HT1080 (cell line): ENCODE measurements at places on chromosomes 16 and 17. TPM values are rescaled to one million over a fixed set of nuclear protein-coding genes. Genes with fewer than 3 reads are reported as not detected.

KRTAP1-1 gene
- not detected in 2 replicates for total RNA-seq

KCNJ2 gene
- 0.43 and 0.66 TPM in 2 replicates for total RNA-seq

HOXB1 gene
- not detected in 2 replicates for total RNA-seq

CLEC18B gene
- total RNA-seq, result not detected in 2 replicates

BLMH gene
- 32.7 and 53.8 TPM in 2 replicates for total RNA-seq

TRAP1 gene
- total RNA-seq, result 149 and 171 TPM in 2 replicates

HS3ST3A1 gene
- total RNA-seq, result 163 and 187 TPM in 2 replicates

CAMKK1 gene
- 9.2 and 11.8 TPM in 2 replicates for total RNA-seq

SPATA22 gene
- total RNA-seq, result not detected in 2 replicates

HYDIN gene
- total RNA-seq, result 0.03 TPM in 1 of 2 replicates, not detected in the other

MYH13 gene
- total RNA-seq, result not detected in 2 replicates

TMEM235 gene
- total RNA-seq, result not detected in 2 replicates

PRM2 gene
- not detected in 2 replicates for total RNA-seq

HIGD1B gene
- not detected in 2 replicates for total RNA-seq

FNDC8 gene
- not detected in 2 replicates for total RNA-seq

HOXB6 gene
- 19.2 and 23.4 TPM in 2 replicates for total RNA-seq

PRSS8 gene
- not detected in 2 replicates for total RNA-seq

IL21R gene
- 0.67 and 0.80 TPM in 2 replicates for total RNA-seq

CLEC10A gene
- total RNA-seq, result not detected in 2 replicates

VAT1L gene
- 1.8 and 2.0 TPM in 2 replicates for total RNA-seq

MYH2 gene
- total RNA-seq, result 0.03 TPM in 1 of 2 replicates, not detected in the other

HAP1 gene
- 0.10 TPM in 1 of 2 replicates, not detected in the other for total RNA-seq

MYLK3 gene
- 0.17 and 0.19 TPM in 2 replicates for total RNA-seq

KRTAP17-1 gene
- not detected in 2 replicates for total RNA-seq

NHLRC4 gene
- total RNA-seq, result 0.07 and 1.1 TPM in 2 replicates

BRIP1 gene
- 8.8 TPM in 2 replicates for total RNA-seq

TEPSIN gene
- 10.1 and 17.3 TPM in 2 replicates for total RNA-seq
